ENCODE measurements at places on chromosomes 5 and 9.

DNA sequence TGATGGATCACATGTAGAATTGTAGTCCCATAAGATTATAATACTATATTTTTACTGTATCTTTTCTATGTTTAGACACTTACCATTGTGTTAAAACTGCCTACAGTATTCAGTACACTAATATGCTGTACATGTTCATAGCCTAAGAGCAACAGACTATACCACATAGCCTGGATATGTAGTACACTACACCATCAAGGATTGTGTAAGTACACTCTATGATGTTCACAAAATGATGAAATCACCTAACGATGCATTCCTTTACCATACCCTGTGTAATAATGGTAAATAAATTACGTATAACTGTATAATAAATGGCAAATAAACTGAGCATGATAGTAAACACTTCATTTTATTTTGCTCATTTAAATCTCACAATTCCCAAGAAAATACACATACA lies 60.3 kb downstream of the RICTOR start:
- DNase-seq = no peak

- DNase-seq = no peak
Observed at GRCh38 chr5:134594797-134595457, 37.7 kb downstream of the SAR1B start.

GRCh38 chr5:53339962-53340540 lies 140.4 kb upstream of the FST start:
- DNase-seq = no peak

DNA sequence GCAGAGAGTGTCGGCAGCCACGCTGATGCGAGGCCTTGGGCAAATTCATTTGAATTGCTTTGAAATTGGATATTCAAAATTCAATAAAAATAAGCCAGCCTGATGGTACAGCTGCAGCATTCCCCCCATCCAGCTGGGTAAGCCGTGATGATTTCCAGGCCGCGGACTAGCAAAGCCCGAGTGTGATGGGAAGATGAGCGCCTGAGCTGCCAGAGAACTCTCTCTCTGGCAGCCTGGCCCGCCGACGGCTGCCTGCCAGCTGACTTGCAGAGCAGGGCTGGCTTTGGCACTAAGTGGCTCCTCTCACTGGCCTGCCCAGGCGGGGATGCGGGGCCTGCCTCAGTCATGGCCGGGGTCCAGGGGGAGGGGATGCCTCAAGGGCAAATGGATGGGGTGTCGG lies 268.3 kb upstream of the WWC1 start:
- no peak for DNase-seq

DNA sequence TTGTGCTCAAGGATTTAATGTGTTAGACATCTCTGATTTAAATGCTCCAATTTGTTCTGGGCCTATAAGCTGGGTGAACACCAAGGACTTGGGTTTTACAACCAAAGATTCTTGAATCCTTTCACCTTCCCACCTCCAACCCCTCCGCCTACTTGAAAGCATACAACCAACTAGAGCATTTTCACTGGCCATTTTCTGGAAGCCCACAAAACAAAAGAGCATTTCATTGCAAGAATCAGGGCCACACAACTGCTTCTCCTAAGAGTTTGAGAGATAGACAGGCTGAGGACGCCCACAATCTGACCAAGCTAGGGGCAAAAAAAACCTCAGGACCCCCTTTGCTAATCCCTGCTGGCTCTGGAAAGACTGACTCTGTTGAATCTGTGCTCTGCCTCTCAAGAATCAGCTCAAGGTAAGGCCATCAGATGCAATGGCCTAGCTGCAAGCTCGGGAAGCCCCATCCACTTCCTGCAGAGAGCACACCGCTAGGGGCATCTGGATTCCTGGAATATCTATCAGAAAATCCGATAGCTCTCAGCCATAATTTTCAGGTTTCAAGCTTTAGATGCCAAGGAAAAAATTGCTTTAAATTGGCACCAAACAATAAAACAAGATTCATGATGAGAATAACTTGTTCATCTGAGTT lies 57.7 kb downstream of the RETREG1 start:
- no peak for DNase-seq

GRCh38 chr5:141322261-141322660 lies 1.7 kb upstream of the TAF7 start:
- DNase-seq = no peak

DNA sequence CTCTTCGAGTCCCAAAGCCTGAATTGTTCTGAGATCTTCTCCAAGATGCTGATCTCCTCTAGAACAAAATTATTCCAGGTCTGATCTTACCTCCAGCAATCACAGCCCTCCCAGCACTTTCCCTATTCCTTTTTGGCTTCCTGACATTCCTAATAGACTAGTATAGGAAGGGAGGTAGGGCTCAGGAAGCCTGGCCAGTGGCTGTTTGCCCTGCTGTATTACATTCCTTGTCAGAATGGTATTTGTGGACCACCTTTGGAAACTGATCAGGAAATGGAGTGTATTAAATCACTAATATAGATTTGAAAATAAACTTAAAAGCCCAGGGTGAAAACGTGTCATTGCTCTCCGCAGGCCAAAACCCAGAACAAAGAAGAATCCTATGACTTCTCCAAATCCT lies 74.3 kb upstream of the ENTREP1 start:
- no peak for DNase-seq

GRCh38 chr9:11141357-11141756 lies 528.6 kb upstream of the PTPRD start:
- DNase-seq = no peak

DNA sequence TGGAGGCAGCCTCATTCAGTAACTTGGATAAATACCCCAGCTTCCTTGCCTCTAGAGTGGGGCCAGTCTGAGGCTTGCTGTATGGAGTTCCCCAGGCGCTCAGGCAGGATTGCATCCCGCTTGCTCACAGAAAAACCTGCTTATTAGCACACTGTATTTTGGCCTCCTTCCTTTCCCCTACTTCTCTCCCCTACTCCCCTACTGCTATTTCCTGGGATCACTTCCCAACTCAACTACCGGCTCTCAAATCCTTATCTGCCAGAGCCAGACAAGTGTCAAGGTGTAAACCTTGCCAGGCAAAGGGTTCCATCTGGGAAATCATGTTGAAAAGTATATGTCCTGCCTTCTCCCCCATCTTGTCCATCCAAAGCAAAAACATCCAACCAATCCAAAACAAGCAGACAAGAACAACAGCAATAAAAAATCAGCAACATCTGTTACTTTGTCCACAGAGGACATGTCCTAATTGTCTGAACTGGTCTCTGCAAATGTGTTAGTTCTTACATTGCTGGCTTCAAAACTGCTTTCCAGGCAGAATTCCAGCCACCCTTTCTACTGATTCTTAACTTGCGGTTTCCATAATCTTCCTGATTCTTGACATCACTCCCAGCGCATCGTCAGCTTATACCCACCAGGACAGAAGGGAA lies 164.1 kb upstream of the SEMA6A start:
- DNase-seq = no peak

DNA sequence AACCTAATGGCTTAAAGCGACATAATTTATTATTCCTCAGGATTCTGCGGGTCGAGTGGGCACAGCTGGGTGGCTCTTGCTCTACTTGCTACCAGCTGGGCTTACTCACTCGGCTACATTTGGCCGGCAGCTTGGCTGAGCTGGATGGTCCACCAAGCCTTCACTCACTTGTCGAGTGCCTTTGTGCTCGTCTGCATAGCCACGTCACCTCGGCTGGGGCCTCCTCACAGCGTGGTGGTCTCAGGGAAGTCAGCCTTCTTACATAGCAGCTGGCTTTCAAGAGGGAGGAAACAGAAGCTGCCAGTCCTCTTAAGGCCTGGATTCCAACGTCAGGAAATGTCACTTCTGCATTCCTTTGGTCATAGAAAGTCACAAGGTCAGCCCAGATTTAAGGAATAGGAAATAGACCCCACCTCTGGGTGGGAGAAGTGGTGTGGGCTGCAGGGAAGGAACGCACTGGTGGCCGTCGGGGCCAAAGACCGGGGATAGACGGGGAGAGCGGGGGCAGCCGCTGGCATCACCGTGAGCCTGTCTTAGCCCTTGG lies 75.1 kb upstream of the RUFY1 start:
- no peak for DNase-seq

GRCh38 chr9:21862871-21863270 lies 60.4 kb downstream of the MTAP start:
- no peak for DNase-seq

GRCh38 chr5:107359033-107359915 lies 311.5 kb downstream of the EFNA5 start:
- DNase-seq = no peak

DNA sequence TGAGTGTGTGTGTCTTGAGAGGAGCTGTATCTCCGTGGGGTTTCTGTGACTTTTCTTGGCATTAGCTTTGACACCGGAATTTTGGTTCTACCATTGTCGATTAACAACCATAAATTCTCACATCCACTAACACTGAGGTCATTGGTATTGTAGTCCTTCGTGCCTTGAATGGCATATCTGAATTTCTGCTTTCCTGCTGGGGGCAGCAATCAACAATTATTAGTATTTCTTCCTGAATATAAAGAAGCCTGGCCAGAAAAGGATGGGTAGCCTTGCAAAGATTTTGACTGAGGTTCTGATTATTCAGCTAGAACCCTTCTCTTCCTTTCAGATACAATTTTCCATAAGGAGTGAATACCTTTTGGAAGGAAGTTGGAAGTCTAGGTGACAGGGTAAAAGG lies 33.5 kb upstream of the SHOC1 start:
- DNase-seq = no peak

- DNase-seq = no peak
Observed at GRCh38 chr5:16428359-16428758, 37.2 kb downstream of the ZNF622 start.

DNA sequence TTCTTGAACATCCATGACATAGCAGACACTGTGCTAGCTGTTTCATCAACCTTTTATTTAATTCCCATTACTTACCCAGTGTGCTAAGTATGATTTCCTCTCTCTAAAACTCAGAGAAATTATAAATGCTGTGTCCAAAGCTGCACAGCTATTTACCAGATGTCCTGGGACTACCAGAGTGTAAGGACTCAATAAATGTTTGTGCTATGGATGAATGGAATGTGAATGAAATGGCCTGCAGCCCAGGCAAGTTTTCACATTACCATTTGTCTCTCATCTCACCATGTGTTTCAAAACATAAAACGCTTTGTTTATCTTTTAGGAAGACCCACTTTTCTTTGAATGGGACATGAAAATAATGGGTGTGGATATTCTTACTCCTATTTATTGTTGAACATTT lies 96.2 kb downstream of the ARHGEF28 start:
- no peak for DNase-seq

DNA sequence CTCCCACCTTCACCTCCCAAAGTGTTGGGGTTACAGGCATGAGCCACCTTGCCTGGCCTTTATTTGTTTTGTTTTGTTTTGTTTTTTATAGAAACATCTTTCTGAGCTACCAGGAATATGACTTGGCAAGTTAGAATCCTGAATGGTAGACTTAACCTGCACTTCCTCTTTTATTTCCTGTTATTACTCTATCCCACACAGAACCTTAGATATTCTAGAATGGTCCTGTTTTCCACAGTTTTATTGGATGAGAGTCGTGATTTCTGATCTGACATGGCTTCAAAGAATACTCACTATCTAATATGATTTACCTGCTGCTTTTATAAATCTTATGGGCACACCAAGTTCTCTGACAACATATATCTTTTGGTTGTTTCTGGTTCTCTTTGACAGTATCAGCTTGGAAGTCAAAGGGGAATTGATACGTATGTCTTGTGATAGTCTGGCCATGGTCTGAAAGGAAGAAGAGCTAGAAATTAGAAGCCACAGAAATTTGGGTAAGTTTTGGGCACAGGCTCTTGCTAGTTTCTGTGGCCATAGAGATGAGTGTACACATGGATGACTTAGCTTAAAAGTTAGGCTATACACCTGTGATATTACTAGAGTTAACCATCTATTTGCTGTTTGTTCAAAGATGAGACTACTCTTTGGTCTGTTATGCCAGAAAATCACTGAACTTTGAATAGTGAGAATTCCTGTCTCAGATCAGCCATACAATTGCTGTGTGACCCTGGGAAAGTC lies 4.7 kb upstream of the PANK3 start:
- DNase-seq = no peak

- DNase-seq = no peak
Observed at GRCh38 chr5:1349246-1349645, 4.3 kb upstream of the CLPTM1L start.

- no peak for DNase-seq
Observed at GRCh38 chr9:123225374-123225813, 43.0 kb downstream of the STRBP start.

DNA sequence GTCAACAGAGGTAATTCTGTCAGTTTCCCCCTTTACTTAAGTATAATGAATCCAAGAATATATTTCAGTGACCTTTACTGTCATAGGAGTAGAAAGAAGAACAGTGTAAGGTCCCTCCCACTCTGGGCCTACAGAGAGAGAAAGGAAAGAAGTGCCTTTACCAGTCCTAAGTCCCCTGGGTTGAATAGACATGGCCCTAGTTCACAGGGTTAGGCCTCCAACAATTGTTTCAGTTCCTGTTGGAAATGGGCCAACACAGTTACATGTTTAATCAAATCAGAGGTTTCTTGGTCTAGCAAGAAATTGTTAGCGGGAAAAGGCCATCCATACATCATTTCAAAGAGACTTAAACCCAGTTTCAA lies 605.6 kb downstream of the MTRR start:
- DNase-seq = no peak

- no peak for DNase-seq
Observed at GRCh38 chr5:138844125-138844461, 31.0 kb downstream of the LRRTM2 start.

GRCh38 chr5:21581508-21581907 lies 1271.6 kb downstream of the CDH12 start:
- no peak for DNase-seq

- no peak for DNase-seq
Observed at GRCh38 chr5:144162686-144163085, 7.8 kb downstream of the YIPF5 start.

DNA sequence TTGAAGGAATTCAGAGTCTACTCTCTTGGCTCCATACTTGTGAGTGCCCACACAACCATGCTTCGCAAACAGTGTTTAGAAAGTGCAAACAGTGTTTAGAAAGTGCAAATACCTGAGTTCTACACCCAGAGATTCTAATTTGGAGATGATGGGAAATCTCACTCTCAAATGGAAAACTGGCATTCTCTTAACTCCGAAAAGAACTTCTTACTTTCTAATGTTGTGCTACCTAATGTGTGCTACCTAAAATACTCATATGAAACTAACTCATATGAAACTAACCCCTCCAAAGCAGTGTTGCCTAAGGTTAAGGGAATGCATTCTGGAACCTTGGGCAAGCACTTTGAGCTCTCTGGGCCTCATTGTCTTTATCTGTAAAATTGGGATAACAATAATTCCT lies 55.5 kb upstream of the ZNF366 start:
- DNase-seq = no peak

GRCh38 chr5:167361795-167362194 lies 929.6 kb upstream of the WWC1 start:
- DNase-seq = no peak
